ENCODE measurements at places on chromosomes 11 and 22.

GRCh38 chr11:107777110-107777509 lies 65.3 kb upstream of the SLN start:
- no peak overlapping the region for H3K4me3 ChIP-seq
- H3K36me3 ChIP-seq = no peaks in the 10 kb centered on the region
- no peaks in the 10 kb centered on the region for H3K27me3 ChIP-seq
- no peak for DNase-seq
- no peaks in the 10 kb centered on the region for H3K4me1 ChIP-seq

- H3K4me1 ChIP-seq = peaks cover 23% of the 10 kb centered on the region
- no peak overlapping the region for H3K4me3 ChIP-seq
- no peaks in the 10 kb centered on the region for H3K36me3 ChIP-seq
- no peak for DNase-seq
These were observed 18.3 kb upstream of the SYT7 start for GRCh38 chr11:61598886-61599868.

- no peaks in the 10 kb centered on the region for H3K36me3 ChIP-seq
- peaks cover 15% of the 10 kb centered on the region for H3K4me1 ChIP-seq
- no peak overlapping the region for H3K4me3 ChIP-seq
- H3K27me3 ChIP-seq = no peaks in the 10 kb centered on the region
These were observed 38.3 kb upstream of the CCDC34 start for GRCh38 chr11:27401280-27401832.

DNA sequence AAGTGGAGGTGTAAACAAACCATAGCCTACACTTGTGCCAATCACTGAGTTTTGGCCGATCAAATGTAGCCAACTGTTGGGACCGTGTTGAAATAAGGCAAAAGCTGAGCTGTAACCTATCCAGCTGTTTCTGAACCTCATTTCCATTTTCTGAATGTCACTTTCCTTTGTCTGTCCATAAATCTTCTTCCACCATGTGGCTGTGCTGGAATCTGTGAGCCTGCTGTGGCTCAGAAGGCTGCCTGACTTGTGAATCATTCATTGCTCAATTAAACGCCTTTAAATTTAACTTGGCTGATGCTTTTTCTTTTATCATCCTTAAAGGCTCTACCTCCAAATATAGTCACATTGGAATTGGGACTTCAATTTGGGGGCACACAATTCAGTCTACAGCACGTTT lies 203.1 kb upstream of the MPPED2 start:
- H3K27ac ChIP-seq = no peak overlapping the region
- no peaks in the 10 kb centered on the region for H3K4me1 ChIP-seq

DNA sequence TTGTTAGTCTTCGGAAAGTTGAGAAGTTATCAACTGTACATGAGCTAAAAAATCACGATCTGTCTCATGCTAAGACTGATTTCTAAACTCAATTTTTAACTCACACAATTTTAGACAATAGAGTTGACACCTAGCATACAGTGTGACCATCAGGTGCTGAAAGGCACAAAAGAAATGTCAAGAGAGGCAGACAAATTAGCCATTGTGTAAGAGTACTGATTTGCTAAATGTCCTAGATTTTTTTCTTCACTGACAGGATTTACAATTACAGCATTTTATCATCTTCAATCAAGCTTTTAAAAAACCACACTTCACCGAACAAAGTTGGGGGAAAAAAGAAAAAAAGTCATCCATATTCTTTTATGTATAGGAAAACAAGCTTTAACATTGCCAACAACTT lies 7.0 kb downstream of the LGR4 start:
- H3K36me3 ChIP-seq = no peaks in the 10 kb centered on the region
- H3K27me3 ChIP-seq = no peaks in the 10 kb centered on the region
- H3K4me1 ChIP-seq = peaks cover 79% of the 10 kb centered on the region
- peak overlapping the region; percentile 91 for H3K27ac ChIP-seq
- DNase-seq = no peak
- no peak overlapping the region for H3K4me3 ChIP-seq

DNA sequence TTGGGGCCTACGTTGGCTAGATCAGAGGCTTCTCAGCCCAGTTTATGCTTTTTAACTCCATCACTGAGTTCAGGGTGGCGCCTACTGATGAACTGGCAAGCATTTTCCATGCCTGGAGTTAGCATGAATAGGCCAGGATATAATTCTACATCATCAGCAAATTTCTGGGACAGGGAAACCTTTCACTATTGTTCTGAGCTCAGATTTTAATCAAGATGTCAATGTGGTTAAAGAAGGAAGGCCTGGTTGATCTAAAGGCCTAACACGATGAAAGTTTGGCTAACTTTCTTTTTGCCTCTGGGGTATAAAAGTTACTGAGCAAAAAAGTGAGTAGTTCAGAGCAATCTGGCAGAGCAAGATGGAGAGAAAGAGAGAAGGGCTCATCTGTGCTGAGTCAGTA lies 21.7 kb upstream of the IFITM3 start:
- H3K27ac ChIP-seq = no peak overlapping the region
- no peak for DNase-seq
- no peaks in the 10 kb centered on the region for H3K4me1 ChIP-seq
- H3K36me3 ChIP-seq = no peaks in the 10 kb centered on the region

DNA sequence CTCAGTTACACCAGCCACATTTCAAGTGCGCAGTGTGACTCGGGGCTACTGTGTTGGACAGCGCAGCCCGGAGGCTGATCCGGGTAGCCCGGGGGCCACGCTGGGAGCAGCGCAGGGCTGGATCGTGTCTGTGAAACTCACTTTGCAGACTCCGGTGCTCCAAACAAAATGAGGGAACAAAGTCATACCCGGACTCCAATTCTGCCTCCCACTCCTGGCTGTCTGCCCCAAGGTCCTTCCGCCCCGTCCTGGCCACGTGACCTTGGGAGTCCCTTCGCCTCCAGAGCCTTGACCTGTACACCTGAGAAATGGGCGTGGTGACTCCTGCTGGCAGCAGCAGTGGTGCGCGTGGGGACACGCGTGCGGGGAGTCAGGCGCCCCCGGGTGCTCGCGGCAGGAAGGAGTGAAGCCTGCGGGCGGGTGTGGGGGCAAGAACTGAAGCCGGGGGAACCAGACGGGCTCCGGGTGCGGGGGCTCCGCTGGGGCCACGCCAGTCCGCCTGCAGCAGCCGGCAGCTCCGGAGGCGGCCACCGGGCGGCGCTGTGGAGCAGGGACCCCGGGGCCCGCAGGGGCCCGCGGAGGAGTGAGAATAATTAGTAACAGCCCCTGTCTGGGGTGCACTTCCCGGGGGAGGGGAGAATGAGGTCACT lies 42.4 kb downstream of the KCNJ4 start:
- DNase-seq = peak; percentile 41
- no peaks in the 10 kb centered on the region for H3K27me3 ChIP-seq
- H3K36me3 ChIP-seq = no peaks in the 10 kb centered on the region
- no peaks in the 10 kb centered on the region for H3K4me1 ChIP-seq
- no peak overlapping the region for H3K4me3 ChIP-seq

DNA sequence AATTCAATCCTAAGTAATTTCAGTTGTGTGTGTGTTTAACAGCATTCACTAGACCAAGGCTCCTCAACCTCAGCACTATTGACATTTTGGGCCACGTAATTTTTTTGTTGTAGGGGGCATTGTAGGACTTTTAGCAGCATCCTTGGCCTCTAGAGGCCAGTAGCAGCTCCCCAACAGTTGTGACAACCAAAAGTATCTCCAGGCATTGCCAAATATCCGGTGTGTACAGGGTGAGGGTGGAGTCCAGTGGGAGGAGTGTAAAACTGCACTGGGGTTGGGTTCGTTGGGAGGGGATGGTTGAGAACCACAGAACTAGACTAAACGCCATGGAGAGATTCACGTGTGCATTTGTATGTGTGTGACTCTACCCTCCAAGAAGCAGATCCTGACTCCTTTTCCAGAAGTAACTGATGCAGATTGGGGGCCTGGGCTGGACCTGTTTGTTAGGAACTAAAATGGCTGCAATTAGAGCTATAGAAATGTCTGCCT lies 5.9 kb upstream of the PHF21A start:
- DNase-seq = no peak
- no peak overlapping the region for H3K4me3 ChIP-seq
- no peaks in the 10 kb centered on the region for H3K27me3 ChIP-seq
- no peaks in the 10 kb centered on the region for H3K36me3 ChIP-seq
- peaks cover 14% of the 10 kb centered on the region for H3K4me1 ChIP-seq
- H3K27ac ChIP-seq = no peak overlapping the region

GRCh38 chr11:27293515-27294417 lies 69.2 kb downstream of the CCDC34 start:
- H3K4me1 ChIP-seq = no peaks in the 10 kb centered on the region
- no peak overlapping the region for H3K27ac ChIP-seq
- no peak overlapping the region for H3K4me3 ChIP-seq
- H3K27me3 ChIP-seq = no peaks in the 10 kb centered on the region
- H3K36me3 ChIP-seq = no peaks in the 10 kb centered on the region
- DNase-seq = no peak

GRCh38 chr22:31241200-31241599 lies 29.1 kb downstream of the LIMK2 start:
- no peak overlapping the region for H3K4me3 ChIP-seq
- peaks cover 28% of the 10 kb centered on the region for H3K4me1 ChIP-seq
- H3K27me3 ChIP-seq = no peaks in the 10 kb centered on the region
- peaks cover 13% of the 10 kb centered on the region for H3K36me3 ChIP-seq
- peak overlapping the region; percentile 95 for H3K27ac ChIP-seq

GRCh38 chr11:92739041-92739440 lies 230.4 kb upstream of the MTNR1B start:
- H3K4me1 ChIP-seq = no peaks in the 10 kb centered on the region
- no peaks in the 10 kb centered on the region for H3K36me3 ChIP-seq
- H3K27ac ChIP-seq = no peak overlapping the region
- no peak for DNase-seq

- no peaks in the 10 kb centered on the region for H3K27me3 ChIP-seq
- H3K36me3 ChIP-seq = no peaks in the 10 kb centered on the region
- no peak for DNase-seq
- H3K27ac ChIP-seq = no peak overlapping the region
These were observed 11.6 kb upstream of the ALKBH3 start for GRCh38 chr11:43868852-43869567.

DNA sequence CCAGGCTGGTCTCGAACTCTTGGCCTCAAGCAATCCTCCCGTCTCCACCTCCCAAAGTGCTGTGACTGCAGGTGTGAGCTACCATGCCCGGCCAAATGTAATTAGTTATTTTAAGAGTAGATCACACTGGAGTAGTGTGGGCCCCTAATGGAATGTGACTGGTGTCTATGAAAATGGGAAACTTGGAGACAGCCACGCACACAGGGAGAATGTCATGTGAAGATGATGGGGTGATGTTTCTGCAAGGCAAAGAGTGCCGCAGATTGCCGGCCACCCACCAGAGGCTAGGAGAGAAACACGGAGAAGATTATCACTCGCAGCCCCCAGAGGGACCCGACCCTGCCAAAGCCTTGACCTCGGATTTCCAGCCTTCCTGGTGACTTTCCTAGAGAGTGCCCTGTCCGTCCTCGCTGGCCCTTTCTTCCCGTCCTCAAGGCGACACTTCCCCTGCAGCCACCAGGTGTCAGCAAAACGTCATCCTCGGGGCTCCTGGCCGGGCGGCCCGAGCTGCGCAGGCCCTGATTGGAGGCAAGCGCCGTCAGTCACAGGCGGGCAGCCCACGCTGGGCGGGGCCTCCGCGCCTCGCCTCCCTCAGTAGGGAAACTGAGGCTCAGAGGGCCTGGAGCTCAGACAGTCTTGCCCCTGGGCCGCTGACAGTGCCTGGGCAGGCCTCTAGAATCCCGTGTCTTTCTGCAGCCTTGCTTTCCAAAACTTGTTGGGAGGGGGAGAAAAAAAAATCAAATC lies 16.3 kb downstream of the CRYBB2 start:
- H3K27ac ChIP-seq = no peak overlapping the region
- no peaks in the 10 kb centered on the region for H3K36me3 ChIP-seq
- no peaks in the 10 kb centered on the region for H3K27me3 ChIP-seq
- H3K4me1 ChIP-seq = no peaks in the 10 kb centered on the region
- DNase-seq = peak; percentile 78
- H3K4me3 ChIP-seq = no peak overlapping the region

- no peaks in the 10 kb centered on the region for H3K36me3 ChIP-seq
- H3K27me3 ChIP-seq = no peaks in the 10 kb centered on the region
- no peak for DNase-seq
These were observed 38.3 kb downstream of the TMPRSS5 start for GRCh38 chr11:113667801-113668200.

- H3K4me1 ChIP-seq = peaks cover 15% of the 10 kb centered on the region
- no peak for DNase-seq
- no peak overlapping the region for H3K27ac ChIP-seq
- peaks cover 82% of the 10 kb centered on the region for H3K36me3 ChIP-seq
- no peaks in the 10 kb centered on the region for H3K27me3 ChIP-seq
- H3K4me3 ChIP-seq = no peak overlapping the region
These were observed 103.7 kb downstream of the PICALM start for GRCh38 chr11:85965202-85965601.

DNA sequence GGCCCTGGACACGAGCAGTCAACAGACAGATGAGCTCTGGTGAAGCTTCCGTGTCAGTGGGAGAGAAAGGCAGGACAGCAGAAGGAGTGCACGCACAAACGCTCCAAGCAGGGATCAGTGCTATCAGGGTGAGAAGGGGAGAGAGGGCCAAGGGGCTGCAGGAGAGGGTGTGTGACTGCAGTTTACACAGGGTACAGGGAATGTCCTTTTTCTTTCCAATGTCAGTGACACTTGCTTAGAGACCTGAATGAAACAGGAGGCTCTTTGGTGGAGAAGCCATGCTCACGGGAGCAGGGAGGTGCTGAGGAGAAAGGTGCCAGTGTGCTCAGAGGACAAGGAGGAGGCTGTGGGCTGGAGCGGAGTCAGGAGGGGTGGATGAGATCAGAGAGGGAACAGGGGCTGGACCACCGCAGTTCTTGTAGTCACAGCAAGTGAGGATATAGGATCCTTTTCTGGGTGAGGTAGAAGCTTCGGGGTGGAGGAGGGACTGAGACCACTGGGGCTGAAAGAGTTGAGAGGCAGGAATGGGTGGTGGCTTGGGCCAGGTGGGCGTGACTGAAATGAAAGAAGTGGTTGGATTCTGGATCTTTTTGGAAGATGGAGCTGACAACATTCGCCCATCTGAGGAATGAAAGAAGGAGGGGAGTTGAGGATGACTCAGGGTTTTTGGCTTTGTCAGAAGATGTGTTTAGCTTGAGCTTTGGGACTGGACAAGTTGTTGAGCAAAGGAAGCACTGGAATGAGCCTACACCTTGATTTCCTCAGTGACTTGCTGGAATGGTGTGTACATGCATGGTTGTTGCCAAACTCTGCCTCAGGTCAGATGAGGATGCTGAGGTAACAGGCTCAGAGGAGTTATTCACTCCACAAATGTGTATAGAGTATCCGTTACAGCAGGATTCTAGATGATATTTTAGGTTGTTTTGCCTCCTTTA lies 87.9 kb downstream of the ADAMTS15 start:
- no peak overlapping the region for H3K27ac ChIP-seq
- no peaks in the 10 kb centered on the region for H3K27me3 ChIP-seq
- H3K4me1 ChIP-seq = no peaks in the 10 kb centered on the region
- no peak for DNase-seq

Measured in RWPE2 (cell line).